Activated CD4-positive, alpha-beta memory T cell treated with anti-CD3 and anti-CD28 coated beads for 36 hours (primary cell): ENCODE measurements at places on chromosomes 3 and 15. TPM values are rescaled to one million over a fixed set of nuclear protein-coding genes. Genes with fewer than 3 reads are reported as not detected.

GRCh38 chr15:52171807-52172206 lies 19.4 kb downstream of the GNB5 start:
- no peak for DNase-seq

GRCh38 chr3:89795506-89795905 lies 688.1 kb downstream of the EPHA3 start:
- DNase-seq, result no peak

DNA sequence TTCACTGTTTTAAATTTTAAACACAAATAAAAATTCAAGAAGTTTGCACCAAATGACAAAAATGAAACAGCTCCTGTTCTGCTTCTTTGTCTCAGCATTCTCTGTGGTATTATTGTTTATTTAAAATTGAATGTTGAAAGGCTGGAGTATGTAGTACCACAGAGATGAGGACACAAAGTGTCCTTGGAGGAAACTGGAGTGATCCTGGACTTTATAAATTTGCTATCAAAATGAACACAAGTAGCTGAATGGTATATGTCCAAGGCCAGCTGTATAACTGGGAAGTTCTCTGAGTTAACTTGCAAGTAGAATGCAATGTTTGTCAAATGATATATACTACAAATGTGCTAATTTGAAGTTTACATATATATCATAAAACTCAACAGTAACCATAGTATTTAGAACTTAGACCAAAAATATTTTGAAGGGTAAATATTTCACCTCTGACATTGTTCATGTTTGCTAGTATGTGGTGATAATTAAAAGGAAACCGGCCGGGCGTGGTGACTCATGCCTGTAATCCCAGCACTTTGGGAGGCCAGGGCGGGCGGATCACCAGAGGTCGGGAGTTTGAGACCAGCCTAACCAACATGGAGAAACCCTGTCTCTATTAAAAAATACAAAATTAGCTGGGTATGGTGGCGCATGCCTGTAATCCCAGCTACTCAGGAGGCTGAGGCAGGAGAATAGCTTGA lies 12.3 kb downstream of the BTLA start:
- DNase-seq, result no peak

- peak; percentile 83 for DNase-seq
Measured at GRCh38 chr15:74781431-74782258, at the start of gene CSK. Gene CSK, plus strand, starts transcription at chr15:74782080. Its CDS starts 16,218 bp downstream, at chr15:74798298.

- DNase-seq, result no peak
Measured at GRCh38 chr3:10497439-10497838, 7.9 kb downstream of the ATP2B2 start.

The INO80 gene
- total RNA-seq, result 22.8 TPM

The SLC33A1 gene
- total RNA-seq, result 20.5 TPM

The ACVR2B gene
- total RNA-seq, result 7.8 TPM
